ENCODE measurements at places on chromosomes 1 and 21.

DNA sequence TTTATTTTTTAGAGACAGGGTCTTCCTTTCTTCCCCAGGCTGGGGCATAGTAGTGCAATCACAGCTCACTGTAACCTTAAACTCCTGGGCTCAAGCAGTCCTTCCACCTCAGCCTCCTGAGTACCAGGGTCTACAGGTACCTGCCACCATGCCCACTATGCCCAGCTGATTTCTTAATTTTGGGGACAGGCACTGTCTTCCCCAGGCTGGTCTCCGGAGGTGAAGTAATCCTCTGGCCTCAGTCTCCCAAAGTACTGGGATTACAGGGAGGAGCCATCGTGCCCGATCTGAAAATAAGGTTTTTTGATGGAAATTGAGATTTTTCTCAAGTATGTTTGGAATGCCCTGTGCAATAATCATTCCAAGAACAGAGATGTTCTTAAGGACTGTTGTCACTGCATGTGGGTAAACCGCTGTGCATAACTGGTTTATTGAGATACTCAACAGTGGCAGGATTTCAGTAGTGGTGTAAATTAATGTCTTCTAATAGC is 934 bp upstream of the MSH4 start:
- DNase-seq, result no peak

GRCh38 chr1:61828805-61829204 is 86.5 kb downstream of the PATJ start:
- no peak for DNase-seq

- no peak for DNase-seq
Measured at GRCh38 chr1:209062863-209063262, 520.7 kb upstream of the CAMK1G start.

GRCh38 chr21:16775076-16775475 is 737.8 kb upstream of the CXADR start:
- DNase-seq, result no peak

- no peak for DNase-seq
Measured at GRCh38 chr1:230641346-230641745, 935 bp upstream of the COG2 start.

GRCh38 chr1:153251988-153252387 is 7.5 kb upstream of the LORICRIN start:
- DNase-seq, result no peak

GRCh38 chr1:12617901-12618660 is at the start of gene DHRS3:
Gene DHRS3 (minus strand): TSS chr1:12618210. CDS start chr1:12617348, 862 bp downstream.
- no peak for DNase-seq

DNA sequence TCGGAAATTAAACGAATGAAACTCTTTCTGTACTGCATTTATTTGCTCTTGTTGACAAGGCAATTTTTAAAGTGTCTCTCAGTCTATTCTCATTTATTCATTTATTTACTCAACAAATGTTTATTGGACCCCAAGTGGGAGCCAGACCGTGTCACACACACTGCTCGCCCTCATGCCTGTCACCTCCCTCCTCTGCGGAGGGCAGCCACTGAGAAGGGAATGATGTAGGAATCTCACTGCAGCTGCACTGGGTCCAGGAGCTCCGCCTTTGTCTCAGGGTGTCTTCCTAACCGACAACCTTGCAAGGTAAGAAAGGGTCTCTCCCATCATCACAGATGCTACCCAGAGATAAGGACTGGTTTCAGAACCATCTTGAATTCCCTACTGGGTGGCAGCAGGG is 14.1 kb upstream of the KLHDC7A start:
- DNase-seq, result no peak

GRCh38 chr1:224392411-224393249 is 36.0 kb downstream of the CNIH4 start:
- no peak for DNase-seq

DNA sequence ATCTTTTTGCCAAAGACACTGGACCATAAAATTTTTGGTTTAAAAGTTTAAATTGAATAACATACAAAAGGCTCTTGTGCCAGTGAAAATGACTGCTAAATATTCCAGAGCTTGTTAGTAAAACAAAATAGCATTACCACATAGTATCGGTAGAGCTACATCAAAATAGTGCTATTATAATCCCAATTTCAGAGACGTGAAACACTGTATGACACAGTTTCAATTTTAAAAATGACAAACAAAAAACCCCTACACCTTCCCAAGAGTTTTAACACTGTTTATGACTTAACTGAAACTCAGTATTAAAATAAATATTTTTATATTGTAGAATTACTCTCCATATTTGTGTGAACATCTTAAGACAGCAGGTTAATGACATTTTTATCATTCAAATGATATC is 7.0 kb downstream of the SLC30A1 start:
- DNase-seq, result no peak

- no peak for DNase-seq
Measured at GRCh38 chr1:162151900-162152829, 82.7 kb downstream of the NOS1AP start.

- no peak for DNase-seq
Measured at GRCh38 chr1:9127395-9128165, 1.3 kb downstream of the GPR157 start.

GRCh38 chr1:196317535-196318522 is 290.4 kb downstream of the KCNT2 start:
- no peak for DNase-seq

DNA sequence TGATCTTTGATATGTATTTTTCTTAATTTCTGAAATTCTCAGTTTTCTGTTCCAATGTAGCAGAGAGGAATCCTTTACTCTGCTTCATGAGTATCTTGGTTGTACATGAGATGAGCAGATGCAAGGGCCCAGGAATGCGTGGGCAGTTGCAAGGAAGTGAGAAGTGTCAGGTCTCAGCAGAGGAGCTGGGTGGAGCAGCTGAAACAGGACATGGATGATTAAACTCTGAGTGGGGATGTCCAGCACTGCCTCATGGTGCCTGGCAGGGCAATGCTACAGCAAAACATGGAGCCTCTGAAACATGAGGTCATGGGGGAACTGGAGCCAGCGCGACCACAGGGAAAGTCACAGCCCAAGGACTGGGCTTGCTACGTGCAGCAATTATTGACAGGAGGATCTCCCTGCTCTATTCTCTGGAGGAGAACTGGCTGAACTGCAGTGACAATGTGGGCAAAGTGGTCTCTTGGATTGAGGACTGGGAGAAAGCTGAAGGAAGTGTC is 48.4 kb downstream of the COLGALT2 start:
- DNase-seq, result no peak

GRCh38 chr1:201939574-201939973 is 6.8 kb downstream of the LMOD1 start:
- no peak for DNase-seq

DNA sequence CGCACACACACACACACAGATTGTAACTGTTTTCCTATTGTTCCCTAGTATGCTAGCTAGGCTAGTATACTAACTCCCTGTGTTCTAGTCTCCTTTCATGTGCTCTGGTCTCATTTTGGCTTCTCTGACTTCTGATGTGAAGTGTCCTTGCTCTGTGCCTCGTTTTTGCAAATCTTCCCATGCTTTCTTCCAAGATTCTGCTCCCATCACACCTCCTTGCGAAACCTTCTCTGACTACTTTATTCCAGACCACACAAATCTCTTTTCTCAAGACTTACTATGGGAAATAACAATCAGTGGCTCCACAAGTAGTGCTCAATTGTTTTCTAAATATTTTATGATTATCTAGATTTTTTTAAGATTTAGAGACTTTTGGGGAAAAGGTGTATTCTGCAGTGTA is 10.3 kb downstream of the PRRX1 start:
- DNase-seq, result no peak

GRCh38 chr1:212914789-212915188 is 35.6 kb upstream of the VASH2 start:
- no peak for DNase-seq

- DNase-seq, result no peak
Measured at GRCh38 chr21:35265170-35265877, 216.2 kb upstream of the RUNX1 start.

DNA sequence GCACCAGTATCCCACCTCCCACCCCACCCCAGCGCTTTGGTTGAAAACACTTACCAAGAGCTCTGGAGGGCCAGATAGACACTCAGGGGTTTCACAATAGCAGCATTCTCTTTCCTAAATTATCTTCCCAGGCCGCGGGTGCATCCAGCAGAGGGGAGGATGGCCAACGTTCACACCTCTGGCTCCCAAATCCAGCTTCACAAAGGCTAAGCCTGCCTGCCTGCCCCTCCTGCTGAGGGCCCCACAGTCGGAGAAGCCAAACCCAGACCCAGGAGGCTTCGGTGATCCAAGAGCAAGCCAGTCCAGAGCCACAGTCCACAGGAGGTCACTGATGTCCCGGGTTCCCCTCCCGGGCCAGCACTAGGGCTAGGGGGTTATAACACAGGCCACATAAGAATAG is 231.9 kb downstream of the TRABD2B start:
- no peak for DNase-seq

- no peak for DNase-seq
Measured at GRCh38 chr21:42521384-42521783, 7.7 kb downstream of the SLC37A1 start.

- no peak for DNase-seq
Measured at GRCh38 chr1:27648602-27649305, 13.8 kb upstream of the FGR start.

DNA sequence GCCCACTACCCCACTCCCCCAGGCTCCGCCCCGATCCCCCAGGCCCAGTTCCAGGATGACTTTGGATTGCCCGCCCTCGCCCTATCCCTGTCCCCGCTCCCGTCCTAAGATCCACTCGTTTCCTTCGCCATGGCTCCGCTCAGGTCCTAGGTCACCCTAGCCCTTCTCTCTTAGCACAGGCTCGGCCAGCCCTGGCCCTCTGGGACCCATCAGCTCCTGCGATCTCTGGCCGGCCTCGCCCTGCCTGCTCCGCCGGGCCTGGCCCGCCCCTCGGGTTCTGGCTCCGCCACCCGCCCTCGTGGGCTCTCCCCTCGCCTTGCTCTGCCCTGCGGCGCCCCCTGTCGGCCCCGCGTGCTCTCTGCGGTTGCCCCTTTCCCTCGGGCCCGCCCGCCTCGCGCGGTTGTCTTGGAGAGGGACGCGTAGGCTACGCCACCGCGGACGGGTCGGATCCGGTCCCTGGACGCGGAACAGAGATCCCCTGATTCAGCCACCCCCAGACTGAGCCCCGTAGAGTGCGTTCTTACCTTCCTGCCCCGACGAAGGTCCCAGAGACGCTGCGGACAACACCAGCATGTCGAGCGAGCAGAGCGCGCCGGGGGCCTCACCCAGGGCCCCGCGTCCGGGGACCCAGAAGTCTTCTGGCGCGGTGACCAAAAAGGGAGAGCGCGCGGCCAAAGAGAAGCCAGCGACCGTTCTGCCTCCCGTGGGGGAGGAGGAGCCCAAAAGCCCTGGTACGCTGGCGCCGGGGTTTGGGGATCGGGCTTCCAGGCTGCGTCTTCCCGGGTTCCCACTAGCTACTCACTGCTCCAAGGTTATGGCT is at the start of gene LRRC71:
Gene LRRC71 (plus strand): TSS at position 400 of the 820 bp plus-strand sequence. CDS start 172 bp downstream, at position 572.
- DNase-seq, result peak; percentile 49

DNA sequence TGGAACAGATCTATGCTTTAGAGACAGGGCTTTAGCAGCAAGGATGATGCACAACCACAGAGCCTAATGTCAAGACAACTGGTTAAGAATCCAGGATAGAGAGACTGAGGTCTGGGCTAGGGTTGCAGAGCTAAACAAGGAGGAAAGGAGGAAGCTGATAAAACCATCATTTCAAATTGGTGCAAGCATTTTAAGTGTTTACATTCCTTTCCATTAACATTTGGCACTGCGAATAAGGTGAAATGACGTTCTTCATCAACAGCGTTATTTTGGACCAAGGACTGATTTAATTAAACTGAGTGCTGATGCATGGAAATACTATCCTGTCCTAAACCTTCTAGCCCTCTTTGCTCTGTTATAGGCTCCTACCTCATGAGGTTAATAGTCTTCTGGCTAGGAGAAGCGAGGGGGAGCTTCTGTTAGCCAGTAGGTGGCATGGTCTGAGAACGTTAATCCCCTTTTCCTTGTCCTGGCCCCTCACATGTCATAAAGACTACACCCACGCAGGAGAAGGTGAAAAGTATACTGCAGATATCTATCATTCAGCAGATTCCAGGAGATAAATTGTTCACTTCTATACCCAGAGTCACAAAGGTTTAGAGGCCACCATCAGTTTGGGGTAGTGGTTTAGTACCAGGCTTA is 7.6 kb upstream of the C1orf21 start:
- no peak for DNase-seq

DNA sequence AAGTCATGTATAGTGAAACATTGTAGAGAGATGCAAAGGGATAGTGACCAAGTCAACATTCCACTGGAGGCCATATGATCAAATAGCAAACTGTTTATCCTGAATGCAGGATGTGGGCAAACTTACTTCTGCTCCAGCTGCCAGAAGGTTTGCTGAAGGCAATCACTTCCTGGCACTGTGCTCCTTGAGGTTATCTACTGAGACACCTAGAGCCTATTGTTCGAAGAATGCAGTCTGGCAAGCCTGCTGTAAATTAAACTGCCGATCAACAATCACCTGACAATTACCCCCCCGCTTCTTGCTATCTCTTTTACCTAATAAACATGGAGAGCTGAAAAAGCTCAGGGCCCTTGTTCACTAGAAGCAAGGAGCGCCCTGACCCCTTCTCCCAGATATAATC is 139.4 kb upstream of the B3GALT2 start:
- no peak for DNase-seq

GRCh38 chr1:24918995-24919605 is 11.0 kb downstream of the RUNX3 start:
- no peak for DNase-seq

DNA sequence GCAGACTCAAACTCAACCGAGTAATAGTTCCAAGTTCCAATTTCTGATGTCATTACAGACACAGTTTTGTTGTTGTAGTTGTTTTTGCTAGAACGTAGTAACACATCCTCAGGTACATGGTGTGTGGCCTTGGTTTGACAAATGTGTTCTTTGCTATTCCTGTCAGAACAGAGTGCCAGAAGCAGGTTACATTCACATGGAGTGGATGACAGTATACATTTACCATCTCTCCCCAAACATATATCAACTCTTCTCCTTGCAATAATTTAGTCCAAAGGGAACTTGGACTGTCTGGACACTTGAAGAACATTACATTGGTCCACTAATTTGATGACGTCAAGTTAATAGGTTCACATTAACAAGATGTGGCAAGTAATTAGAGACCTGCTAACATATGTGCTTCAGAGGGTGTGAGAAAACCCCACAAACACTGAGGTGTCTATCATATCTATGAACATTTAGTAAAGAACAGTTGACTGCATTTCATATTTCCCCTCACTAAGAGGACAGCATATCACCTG is 44.6 kb upstream of the ZBTB18 start:
- DNase-seq, result no peak

- DNase-seq, result no peak
Measured at GRCh38 chr1:15090373-15090772, 63.2 kb upstream of the TMEM51 start.

DNA sequence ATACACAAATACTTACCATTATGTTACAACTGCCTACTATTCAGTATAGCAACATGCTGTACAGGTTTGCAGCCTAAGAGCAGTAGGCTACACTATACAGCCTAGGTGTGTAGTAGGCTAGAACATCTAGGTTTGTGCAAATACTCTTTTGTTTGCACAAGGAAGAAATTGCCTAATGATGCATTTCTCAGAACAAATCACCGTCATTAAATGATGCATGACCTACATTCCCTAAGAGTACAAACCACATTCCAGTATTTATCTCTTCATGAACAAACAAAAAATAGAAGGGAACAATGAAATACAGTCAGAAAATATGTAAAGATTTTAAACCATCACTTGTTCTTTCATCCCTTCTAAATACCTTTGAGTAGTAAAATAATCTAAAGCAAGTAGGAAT is 109.7 kb upstream of the HP1BP3 start:
- no peak for DNase-seq

All from DMS 273 treated with DMSO at 0.1 percent for 48 hours (cell line).